Activated CD4-positive, alpha-beta T cell treated with anti-CD3 and anti-CD28 coated beads for 24 hours (primary cell): ENCODE measurements at places on chromosomes 3 and 15.

- no peak for DNase-seq
Observed at GRCh38 chr3:187989575-187990153, 164.3 kb upstream of the LPP start.

DNA sequence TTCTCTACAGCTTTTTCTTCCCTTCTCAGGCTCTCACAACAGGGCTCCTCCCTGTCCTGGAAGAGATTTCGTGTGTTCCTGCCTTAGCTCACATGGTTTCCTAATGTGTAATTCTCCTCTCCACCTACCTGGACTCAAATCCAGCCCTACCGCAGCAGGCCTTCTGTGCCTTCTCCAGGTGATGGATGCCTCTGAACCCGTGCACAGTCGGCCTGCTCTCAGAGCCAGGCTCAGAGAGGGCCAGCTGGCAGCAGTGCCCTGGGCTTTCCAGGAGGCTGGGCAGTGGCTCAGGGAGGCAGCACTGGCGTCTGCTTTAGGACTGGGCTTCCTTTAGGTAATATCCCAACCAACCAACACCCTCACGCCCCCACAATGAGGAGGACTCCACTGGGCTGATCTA lies 123.2 kb upstream of the TMC3 start:
- no peak for DNase-seq

GRCh38 chr3:188752850-188753249 lies 418.9 kb upstream of the TPRG1 start:
- no peak for DNase-seq

DNA sequence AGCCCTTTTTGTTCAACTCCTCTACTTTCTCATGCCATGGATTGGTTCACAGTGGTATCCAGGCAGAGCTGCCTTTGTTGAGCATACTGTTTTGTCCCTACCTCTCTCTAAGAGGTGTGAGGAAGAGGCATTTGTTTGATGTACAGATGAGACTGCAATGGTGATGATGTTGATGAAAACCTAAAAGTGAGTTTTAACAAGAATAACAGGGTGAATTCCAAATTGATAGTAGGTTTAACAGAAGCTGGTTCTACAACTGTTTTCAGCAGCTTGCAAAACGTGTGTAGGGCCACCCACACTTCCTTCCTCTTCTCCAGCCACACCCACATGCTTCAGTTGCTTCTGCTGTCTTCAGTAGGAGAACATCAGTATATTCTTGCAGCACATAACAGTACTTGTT lies 10.2 kb downstream of the SNRK start:
- no peak for DNase-seq

GRCh38 chr3:90136456-90137191 lies 1029.2 kb downstream of the EPHA3 start:
- DNase-seq = no peak

DNA sequence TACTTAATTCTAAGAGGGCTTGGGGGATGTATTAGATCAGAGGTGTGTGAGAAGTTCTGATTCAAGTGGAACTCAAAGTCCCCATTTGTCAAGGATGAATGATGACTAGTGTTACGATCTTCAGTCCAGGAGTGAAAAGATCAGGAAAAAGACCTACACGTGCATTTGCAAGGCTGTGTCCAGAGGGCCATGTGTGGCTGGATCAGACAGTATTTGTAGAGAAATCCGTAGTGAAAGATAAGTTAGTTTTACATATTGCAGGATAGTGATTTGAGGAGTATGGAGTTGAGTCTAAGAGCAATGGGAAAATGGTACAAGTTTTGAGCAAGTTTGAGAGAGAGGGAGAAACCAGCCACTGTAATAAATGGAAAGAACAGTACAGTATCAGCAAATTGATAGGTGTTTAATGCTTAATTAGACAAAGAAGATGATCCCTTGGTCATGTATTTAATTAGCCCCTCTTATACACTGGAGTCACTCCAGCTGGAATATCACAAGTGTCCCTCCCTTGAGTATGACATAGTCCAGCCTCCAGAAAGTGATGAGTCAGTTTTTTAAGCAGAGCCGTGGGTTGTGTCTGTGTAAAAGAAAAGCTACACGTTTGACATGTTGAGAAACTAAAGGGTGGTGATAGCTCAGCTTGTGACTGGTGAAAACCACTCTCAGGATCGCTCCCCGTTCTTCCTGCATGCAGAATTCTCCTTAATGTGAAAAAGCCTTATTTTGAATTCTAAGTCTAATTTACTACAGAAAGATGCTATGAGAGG lies 348.8 kb downstream of the ROBO1 start:
- no peak for DNase-seq

- DNase-seq = no peak
Observed at GRCh38 chr3:7793786-7794185, 707.8 kb upstream of the LMCD1 start.
